ENCODE measurements at places on chromosomes 7 and 10.

- DNase-seq = no peak
Measured at GRCh38 chr7:6650521-6651011, 13.4 kb downstream of the ZNF316 start.

DNA sequence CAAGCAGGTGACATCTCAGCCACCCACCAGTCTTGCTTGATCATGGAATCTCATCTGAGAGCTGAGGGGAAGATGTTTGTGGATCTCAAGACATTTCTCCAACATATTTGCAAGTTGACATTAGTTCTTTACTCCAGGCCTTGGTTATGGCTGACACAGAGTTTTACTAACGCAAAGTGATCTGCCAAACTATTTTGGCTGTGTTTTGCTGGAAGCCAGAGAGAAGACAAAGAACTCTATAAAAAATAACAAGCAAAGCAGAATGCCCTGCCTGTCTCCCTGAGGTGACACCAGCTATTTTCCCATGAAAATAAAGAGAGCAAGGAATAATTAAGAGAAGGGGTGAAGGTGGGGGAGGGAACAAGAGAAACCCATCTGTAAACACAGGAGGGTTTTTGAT is 286.4 kb downstream of the WDR11 start:
- no peak for DNase-seq

DNA sequence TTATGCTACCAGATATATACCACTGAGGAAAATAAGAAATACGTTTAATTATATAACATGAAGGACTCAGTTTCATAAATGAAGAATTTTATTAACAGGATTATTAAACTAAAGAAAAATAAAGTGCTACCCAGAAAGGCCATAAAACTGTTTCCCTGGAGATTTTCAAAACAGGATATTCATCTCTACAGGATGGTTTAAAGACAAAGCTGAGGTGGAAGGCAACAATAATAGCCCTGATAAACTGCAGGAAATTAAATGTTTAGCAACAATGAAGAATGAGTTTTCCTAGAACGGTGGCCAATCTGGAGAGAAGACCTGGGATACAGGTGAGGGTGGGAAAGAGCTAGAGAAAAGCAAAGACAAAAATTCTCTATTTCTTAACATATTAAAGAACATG is 11.9 kb downstream of the RHEB start:
- no peak for DNase-seq

DNA sequence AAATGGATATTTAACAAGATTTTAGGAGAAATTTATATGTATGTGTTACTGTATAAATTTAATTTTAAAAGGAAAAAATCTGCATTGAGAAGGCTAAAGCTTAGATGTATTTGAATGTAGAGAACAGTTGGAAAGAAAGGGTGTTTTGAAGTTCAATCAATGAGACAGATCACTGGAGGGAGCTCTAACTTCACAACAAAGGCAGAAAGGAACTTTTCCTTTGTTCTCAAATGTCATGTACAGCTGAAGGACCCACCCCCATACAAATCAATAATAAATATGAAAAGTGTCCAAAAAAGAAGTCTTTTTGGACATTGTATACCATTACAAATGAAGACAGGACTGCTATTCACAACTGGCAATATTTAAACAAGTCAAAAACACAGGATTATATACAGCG is 403.4 kb downstream of the DNAJB9 start:
- DNase-seq = no peak

GRCh38 chr7:157513162-157513621 is 176.4 kb downstream of the DNAJB6 start:
- no peak for DNase-seq

GRCh38 chr7:2617325-2617905 is 14.4 kb upstream of the TTYH3 start:
- no peak for DNase-seq

GRCh38 chr10:52757773-52758172 is 14.8 kb downstream of the MBL2 start:
- no peak for DNase-seq

DNA sequence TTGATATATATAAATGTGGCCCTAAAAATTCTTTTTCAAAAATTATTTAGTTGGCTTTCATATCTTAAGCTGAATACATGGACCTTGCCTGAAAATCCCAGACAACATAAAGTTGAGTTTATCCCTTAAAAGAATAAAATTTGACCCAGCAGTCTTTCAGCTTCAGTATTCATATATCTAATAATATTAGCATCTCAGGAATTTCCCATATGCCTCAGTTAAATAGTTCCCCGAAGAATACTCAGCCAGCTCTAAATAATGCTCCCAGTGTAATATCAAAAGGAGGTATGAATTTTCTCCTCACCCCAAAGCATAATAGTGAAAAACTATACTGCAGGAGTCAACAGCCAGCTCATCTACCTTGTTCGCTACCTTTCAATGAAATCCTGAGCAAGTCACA is 145.9 kb downstream of the CTNNA3 start:
- no peak for DNase-seq

DNA sequence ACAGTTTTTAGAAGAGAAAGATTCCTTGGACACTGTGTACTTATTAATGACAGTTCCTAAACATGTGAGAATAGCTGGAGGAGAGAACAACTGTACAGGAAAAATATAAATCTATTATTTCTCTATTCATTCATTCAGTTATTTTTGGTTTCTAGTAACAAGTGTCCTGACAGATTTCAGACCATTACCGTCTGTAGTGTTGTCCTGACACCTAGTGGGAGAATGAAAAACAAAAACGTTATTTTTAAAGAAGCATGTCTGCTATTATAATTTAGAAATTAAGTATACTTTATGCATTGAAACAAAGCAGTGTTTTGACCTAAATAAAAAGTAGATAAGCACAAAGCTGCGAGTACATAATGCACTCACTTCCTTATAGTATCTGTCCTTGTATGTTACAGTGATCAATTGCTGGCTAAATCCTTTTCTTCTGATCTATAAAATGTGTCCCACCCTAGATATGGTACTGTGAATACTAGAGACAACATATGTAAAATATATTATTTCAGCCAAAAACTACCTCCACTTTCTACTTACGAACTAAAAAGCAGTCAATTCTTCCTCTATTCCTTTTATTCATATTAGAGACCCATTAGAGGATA is 575.6 kb downstream of the ARL4A start:
- DNase-seq = no peak

DNA sequence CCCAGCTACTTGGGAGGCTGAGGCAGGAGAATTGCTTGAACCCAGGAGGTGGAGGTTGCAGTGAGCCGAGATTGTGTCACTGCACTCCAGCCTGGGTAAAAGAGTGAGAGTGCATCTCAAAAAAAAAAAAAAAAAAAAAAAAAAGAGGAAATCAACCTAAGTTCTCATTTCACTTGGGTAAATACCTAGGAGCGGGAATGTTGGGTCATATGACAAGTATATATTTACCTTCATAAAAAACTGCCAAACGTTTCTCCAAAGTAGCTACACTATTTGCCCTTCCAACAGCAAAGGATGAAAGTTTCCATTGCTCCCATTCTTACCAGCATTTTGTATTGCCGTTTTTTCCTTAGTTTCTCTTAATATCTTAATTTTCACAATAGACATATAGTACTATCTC is 9.8 kb downstream of the P4HA1 start:
- no peak for DNase-seq

DNA sequence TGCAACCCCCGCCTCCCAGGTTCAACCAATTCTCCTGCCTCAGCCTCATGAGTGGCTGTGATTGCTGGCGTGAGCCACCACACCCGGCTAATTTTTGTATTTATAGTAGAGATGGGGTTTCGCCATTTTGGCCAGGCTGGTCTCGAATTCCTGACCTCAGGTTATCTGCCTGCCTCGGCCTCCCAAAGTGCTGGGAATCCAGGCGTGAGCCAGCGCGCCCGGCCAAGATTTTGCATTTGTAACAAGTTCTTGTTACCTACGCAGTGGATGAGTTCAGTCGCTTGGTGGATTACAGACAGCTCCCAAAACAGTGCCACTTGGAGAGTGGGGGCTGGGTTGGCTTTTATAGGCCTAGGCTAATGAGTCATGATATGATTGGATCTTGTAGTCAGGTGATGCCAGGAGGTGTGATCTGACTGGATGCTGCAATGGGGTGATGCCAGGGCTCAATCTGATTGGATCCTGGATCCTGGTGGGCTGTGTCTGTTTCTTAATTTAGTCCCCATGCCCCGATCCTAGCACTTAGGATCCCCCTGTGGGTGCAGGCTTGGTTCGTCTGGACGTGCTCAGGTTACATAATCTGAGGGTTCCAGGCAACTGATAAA is 20.3 kb downstream of the SBDS start:
- DNase-seq = no peak

DNA sequence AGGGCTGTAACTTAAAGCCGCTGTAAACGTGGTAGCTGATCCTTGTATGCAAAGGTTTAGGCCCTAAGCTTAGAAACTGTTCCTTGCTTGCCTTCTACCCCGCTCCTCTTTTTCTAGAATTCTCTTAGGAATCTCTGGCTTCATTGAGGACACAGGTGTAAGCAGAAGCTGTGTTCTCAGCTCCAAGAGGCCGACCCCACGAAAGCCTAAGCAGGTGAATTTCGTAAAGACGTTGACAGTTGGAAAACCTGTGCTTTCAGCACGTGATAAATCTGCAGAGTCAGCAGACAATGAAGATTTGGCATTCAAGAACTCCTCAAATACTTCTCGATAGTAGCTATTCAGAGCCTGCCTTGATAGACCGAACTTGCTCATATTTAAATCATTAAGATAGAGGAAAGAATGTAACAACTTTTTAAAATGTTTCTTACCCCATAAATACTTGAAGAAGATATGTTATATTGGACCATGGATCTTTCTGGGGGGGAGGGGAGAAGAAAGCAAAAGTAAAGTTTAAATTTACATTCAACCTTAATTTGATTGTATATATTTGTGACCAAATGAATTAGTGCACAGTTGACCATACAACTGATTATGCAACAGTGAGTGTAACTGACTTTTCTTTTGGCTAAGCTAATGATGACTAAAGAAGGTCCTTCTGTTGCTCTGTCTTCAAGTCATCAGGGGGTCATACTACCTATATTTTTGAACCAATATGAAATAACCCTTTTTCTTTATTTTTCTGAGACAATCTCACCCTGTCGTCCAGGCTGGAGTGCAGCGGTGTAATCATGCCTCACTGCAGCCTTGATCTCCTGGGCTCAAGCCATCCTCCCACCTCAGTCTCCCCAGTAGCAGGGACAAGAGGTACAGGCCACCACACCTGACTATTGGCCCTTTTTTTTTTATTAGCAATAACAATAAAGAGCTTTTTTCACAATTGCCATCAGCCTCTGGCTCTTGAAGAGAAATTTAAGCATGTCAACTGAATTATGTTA is 1.2 kb upstream of the GDI2 start:
- no peak for DNase-seq

Measured in stimulated activated CD8-positive, alpha-beta memory T cell treated with anti-CD3 and anti-CD28 coated beads, Interleukin-4, amount 100 ng/mL, for 1 hour (primary cell).